NB4 (cell line): ENCODE measurements at places on chromosomes 16 and 17.
A peak's percentile ranks its signal among the peaks of the same experiment; 100 is the strongest.

DNA sequence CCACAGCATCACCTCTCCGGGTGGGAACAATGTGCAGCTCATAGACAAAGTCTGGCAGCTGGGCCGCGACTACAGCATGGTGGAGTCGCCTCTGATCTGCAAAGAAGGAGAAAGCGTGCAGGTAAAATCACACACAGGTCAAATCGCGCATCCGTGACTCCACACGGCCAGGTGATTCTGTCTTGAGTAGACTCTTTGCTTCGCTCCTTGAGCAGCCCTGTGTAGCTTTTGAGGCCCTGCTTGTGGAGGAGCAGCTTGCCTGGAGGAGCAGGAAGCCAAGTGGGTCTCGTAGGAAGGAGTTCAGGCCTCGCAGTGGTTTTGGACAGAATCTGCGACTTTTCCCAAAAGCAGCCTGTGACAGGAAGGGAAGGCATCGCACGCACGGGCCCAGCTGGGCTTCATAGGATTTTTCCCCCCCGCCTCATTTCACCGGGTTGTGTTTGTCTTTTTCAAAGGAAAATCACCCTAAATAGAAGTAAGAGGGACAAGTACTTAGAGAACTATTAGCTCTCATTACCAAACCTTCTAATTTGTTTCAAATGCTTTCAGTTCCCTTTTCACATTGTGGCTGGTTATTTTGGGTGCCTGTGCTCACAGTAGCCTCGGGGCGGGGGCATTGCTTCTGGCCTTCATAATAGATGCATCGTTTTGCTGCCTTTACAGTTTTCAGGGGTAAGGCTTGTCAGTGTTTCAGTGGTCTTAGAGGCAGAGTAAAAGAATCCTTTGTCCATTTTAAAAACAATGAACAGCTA is 71.5 kb downstream of the SEC14L1 start:
- peak; percentile 25 for DNase-seq

- no peak for DNase-seq
Observed at GRCh38 chr16:59905131-59905530, 1171.0 kb upstream of the GOT2 start.

DNA sequence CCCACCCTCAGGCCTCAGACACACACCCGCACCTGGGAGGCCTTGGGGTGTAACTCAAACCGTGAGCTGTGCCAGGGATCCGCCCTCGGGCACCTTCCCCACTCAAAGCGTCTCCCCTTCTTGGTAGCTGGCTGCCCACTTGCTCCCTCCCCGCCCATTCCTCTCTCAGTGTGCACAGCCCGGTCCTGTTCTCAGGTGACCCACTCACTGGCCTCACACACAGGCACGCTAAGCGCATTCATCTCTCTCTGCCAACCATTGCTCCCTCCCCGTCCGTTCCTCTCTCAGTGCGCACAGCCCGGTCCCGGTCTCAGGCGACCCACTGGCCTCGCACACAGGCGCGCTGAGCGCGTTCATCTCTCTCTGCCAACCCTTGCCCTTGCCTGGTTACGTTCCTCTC is 20.8 kb downstream of the WDR45B start:
- no peak for DNase-seq

GRCh38 chr17:350706-351448 is 1.7 kb downstream of the RPH3AL start:
- DNase-seq, result no peak
